Karpas-422 (cell line): ENCODE measurements at places on chromosomes 16 and 17. TPM values are rescaled to one million over a fixed set of nuclear protein-coding genes. Genes with fewer than 3 reads are reported as not detected.

Gene OR2C1
- 0.14 TPM in 1 of 2 replicates, not detected in the other for total RNA-seq

Gene MRPL28
- 38.1 and 103 TPM in 2 replicates for total RNA-seq

Gene RBFOX1
- 1.3 TPM in 1 of 2 replicates, not detected in the other for total RNA-seq

Gene KRTAP4-6
- not detected in 2 replicates for total RNA-seq

Gene NHLRC4
- total RNA-seq, result 3.7 and 5.9 TPM in 2 replicates

Gene KRTAP4-7
- total RNA-seq, result not detected in 2 replicates

Gene SLC6A4
- total RNA-seq, result not detected in 2 replicates

Gene ETV4
- 55.5 and 69.1 TPM in 2 replicates for total RNA-seq

Gene SLC16A11
- total RNA-seq, result not detected in 2 replicates

GRCh38 chr17:73705594-73705993 lies 61.3 kb upstream of the SDK2 start:
- no peak for DNase-seq

GRCh38 chr16:11328172-11329070 lies 16.8 kb upstream of the RMI2 start:
- peak; percentile 97 for DNase-seq

DNA sequence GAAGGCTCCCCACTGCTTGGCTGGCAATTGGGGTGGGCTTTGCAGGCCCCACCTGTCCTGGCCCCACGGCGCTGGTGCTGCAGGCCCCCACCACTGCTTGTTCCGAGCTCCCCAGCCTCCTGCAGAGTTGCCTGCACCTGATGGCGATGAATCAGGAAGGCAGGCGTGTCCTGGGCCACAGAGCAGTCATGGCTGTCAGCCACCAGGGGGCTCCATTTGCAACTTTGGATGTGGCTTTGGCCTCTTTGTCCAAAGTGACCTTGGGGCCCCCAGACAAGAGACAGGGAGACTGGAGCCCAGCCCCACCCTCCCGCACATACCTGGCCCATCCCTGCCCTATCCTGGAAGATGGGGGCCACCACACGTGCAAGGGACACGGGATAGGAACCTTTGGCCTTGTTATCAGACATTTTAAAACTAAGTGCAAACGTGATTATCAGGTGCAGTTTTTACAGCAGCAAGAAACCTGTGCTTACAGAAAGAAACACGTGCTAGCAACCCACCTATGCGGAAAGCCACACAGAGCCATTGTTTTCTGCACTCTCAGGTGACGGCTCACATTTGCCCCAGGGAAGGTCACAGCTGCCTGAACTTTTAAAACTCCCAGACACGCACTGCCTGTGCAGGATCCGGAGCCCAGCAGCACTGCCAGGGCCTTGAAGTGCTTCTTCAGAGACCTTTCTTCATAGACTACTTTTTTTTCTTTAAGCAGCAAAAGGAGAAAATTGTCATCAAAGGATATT lies at the start of gene DNASE1:
Gene DNASE1 (plus strand): TSS at position 443 of the 743 bp plus-strand sequence. CDS start 683 bp downstream, outside the sequence.
- DNase-seq, result peak; percentile 90

DNA sequence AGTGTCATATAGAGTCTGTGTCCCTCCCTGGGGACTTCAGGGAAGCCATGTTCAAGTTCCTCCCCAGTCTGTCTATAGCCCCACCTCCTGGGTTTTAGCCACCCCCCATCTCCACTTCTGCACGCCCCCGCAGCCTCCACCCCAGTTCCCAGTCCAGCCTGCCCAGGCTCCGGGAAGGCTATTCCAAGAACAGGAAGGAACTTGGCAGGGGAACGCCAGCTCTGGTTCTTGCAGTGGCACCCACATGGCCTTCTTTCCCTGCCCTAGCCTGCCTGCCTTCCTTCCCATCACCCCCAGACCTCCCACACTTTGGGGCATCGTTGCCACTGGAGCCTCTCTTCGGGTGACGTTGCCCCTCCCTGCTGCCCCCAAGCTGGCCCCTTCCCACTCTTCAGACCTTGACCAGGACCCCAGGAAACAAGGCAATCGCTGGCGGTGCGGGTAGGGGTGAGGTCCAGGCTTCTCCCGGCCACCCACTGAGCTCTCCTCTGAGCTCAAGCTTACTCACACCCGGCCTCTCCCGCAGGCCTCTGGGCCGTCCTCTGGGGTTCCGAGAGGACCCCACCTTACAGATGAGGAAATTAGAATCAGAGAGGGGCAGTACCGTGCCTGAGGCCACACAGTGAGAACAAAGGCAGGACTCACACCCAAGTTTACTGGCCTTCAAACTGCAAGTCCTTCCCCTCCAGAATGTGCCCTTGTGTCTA lies 9.2 kb upstream of the CES4A start:
- no peak for DNase-seq

DNA sequence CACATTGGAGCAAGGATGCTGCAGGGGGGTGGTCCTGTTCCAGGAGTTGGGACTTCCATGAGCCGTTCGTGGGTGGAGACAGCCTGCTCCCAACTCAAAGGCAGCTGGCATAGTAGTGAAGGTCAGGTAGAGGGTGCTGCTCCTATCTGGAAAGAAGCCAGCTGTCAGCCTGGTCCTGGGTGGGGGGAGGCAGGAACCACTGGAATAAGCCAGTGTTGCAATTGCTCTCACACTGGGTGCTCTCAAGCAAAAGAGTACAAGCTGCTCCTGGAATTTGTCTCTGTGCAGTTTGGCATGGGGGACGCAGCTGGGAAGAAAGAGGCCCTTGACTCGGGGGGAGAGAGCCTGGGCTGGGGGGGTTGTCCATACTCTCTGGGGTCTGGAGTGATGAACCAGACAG lies 8.7 kb downstream of the CACNG5 start:
- no peak for DNase-seq

GRCh38 chr16:85329059-85329812 lies 217.0 kb upstream of the CIBAR2 start:
- DNase-seq, result no peak

GRCh38 chr16:14497245-14498082 lies 132.6 kb downstream of the PARN start:
- no peak for DNase-seq

GRCh38 chr17:74343526-74344284 lies 17.7 kb downstream of the KIF19 start:
- no peak for DNase-seq

- peak; percentile 53 for DNase-seq
These were observed 95.5 kb upstream of the ZNF469 start for GRCh38 chr16:88287219-88287618.

GRCh38 chr16:57619606-57620334 lies 8.7 kb upstream of the ADGRG1 start:
- no peak for DNase-seq

- peak; percentile 67 for DNase-seq
These were observed 11.9 kb downstream of the CTRL start for GRCh38 chr16:67919622-67920221.

- peak; percentile 10 for DNase-seq
These were observed 64.3 kb upstream of the RBL2 start for GRCh38 chr16:53369921-53370320.

DNA sequence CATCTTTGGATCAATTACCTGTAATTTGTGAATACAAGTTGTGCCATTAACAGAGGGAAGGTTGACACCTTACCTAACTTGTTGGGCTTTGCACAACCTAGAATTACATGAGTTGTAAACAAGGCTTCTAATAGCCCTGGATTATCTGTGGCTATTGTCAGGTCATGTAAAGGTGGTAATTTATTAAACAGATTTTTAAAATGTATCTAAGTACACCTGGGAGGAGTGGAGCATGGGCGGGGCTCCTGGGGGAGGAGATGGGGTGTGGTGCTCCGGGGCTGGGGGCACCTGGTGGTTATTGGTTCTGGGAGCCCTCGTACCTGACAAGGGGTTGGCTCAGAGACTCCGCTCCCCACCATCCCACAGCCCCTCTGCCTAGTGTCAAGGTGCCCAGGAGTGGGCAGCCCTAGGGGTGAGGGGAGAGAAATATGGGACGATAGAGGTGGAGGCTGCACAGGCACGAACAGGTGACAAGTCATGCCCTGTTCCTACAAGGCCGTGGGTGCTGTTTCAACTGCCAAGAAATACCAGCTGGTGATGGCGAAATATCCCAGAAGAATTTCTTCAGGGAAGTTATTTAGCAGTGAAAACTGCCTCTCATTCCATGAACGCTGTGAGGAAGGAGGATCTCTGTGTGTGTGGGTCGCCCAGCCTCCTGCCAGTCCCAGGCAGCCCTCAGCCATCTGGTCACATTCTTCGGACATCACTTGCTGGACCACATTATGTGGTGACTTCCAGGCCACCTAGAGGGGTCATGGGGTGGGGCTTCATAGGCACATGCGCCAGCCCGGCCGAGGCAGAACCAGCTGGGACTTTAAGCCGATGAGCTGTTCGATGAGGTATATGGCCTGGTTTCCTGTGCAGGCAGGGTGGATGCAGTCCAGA lies 55.5 kb upstream of the IRX3 start:
- DNase-seq, result no peak
